ENCODE measurements at places on chromosomes 16 and 17.

DNA sequence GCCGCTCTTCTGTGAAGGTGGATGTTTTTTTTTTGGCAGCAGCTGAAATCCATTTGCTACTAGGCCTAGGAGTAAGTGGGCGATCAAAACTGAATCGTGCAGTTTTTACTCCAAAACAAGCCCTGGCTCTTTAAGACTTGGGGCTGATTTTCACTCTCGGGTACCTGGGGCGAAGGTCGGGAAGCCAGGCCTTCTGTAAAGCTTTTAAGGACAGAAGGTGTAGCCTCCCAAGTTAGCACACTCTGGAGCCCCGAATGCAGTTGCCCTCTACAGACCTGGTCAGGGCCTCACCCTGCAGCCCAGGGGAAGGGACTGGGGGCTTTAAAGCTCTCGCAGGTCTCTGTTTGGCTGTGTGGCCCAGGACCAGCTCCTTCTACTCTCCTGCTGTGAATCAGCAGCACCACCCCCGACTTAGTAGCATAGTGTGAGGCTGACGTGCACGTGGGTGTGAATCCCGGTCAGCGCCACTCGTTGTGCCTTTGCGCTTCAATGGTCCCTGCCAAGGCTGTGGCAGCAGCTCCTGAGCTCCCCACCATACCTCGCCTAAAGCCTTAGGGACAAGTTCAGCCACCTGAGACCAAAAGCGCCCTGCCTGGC lies 49.9 kb downstream of the TMEM235 start:
- no peak for DNase-seq

DNA sequence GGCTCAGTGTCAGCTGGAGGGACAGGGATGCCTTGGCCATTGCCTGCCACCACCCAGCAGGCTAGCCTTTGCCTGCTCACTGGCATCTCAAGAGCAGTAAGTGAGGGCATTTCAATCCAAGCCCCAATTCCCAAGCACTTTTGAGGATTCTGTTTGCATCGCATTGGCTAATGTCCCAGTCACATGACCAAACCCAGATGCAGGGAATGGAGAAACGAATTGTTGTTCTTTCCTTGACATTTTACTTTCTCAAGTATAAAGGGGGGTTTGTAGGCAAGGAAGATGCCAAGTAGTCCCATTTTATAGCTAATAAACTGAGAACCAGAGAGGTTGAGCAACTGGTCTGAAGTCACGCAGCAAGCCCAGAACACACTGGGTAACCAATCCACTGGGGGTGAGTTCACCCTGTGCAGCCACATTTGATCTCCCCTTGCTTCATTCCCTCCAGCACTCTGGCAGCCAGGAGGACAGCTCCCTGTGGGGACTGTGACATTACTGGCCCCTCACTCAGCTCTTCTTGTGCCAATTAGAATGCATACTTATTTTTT lies 193.8 kb upstream of the CACNG3 start:
- DNase-seq, result no peak

GRCh38 chr16:27894386-27894785 lies 169.1 kb downstream of the GSG1L start:
- no peak for DNase-seq

GRCh38 chr17:39167476-39167875 lies 1.5 kb upstream of the ARL5C start:
- DNase-seq, result no peak

- DNase-seq, result no peak
These were observed 966 bp downstream of the MIEN1 start for GRCh38 chr17:39729280-39729851.

DNA sequence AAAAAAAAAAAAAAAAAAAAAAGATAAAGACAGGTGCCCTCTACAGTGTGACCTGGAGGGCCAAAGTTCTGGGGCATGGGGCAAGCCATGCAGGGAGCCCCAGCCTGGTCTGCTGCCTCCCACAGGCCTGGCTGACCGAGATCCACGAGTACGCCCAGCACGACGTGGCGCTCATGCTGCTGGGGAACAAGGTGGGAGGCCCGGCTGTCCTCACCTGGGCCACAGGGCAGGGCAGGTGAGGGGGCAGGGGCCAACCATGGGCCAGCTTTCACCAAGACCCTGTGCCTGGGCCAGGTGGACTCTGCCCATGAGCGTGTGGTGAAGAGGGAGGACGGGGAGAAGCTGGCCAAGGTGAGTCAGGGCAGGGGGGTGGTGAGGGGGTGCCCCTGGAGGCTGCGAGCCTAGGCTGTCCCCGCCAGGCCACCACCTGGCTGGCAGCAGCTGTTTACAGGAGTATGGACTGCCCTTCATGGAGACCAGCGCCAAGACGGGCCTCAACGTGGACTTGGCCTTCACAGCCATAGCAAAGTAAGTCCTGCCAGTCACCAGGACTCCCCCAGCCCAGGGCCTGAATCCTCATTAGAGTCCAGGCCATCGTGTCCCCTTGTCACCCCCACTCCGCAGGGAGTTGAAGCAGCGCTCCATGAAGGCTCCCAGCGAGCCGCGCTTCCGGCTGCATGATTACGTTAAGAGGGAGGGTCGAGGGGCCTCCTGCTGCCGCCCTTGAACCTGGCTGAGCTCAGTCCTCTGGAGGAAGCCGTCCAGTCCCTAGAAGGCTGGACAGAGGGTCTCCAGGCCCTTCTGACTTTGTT lies 2.7 kb upstream of the TRAF7 start:
- DNase-seq, result no peak

GRCh38 chr17:80008383-80008840 lies 27.3 kb downstream of the TBC1D16 start:
- peak; percentile 69 for DNase-seq

DNA sequence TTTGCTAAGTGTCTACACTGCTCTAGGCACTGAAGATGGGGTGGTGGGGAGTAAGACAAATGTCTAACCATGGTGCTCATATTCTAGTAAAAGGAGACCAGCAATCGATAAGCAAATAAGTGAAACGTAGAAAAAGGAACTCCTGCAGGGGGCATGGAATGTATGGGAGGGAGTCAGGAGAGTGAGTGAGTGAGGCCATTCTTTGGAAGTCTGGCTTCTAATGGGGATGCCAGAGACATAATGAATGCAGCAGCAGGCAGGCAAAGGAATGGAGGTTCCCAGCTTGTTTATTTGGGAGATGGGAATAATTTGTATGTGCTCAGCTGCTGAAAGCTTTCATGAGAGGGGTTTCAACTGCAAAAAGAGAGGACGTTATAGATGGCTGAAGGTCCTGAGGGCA lies 216.4 kb upstream of the DYNLRB2 start:
- no peak for DNase-seq

DNA sequence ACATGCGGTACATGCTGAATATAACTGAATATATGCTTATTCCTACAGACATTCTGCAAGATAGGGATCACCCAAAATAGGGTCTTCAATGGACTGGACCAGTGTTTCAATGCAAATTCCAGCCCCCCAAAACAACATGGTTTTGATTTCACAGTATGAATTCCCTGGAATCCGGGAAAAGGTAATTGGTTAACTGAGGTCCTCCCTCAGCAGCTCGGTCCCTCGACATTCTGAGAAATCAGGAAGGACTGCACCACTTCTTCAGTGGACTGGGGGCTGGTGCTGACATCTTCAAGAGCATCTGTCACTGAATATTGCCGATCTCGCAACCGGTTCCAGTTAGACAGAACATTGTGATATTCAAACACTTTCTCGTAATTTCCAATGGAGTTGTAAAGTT lies 25.1 kb downstream of the CHCT1 start:
- no peak for DNase-seq

GRCh38 chr17:79746889-79747507 lies 16.3 kb downstream of the ENPP7 start:
- DNase-seq, result no peak

GRCh38 chr17:3960764-3961163 lies 3.5 kb downstream of the ATP2A3 start:
- DNase-seq, result no peak

GRCh38 chr17:74407384-74407783 lies 24.5 kb upstream of the GPRC5C start:
- DNase-seq, result no peak

DNA sequence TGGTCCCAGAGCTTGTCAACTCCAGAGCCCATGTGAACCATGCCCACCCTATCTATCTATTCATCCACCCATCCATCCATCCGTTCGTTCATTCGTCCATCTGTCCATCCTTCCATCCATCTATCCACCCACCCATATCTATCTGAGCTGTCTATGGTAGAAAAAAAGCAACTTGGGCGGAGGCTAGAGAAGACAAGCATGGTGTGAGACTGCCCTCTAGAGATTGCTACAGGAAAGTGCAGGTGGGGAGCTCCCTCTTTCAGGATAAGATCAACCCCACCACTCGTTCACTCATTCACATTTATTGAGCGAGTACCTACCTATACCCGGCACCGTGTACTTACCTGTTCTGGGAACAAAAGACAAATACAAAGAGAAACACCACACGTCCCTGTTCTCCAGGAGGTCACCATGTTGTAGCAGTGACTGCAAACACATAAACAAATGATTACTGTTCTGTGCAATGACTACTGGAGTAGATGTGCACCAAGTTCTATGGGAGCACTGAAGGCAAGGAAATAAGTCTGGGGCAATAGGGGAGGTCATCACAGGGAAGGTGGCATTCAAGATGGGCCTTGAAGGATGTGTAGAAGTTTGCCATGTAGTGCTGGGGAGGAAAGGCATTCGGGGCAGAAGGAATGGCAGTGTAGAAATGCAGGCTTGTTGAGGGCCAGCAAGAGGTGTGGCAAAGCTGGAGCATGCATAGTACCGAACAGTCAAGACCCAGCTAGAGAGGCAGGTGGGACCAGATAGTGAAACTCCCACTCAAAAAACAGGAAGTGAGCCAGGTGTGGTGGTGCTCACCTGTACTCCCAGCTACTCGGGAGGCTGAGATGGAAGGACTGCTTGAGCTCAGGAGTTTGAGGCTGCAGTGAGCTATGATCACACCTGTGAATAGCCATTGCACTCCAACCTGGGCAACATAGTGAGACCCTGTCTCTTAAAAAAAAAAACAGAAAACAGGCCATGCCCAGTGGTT lies 13.4 kb upstream of the ATP5MC1 start:
- DNase-seq, result peak; percentile 81

DNA sequence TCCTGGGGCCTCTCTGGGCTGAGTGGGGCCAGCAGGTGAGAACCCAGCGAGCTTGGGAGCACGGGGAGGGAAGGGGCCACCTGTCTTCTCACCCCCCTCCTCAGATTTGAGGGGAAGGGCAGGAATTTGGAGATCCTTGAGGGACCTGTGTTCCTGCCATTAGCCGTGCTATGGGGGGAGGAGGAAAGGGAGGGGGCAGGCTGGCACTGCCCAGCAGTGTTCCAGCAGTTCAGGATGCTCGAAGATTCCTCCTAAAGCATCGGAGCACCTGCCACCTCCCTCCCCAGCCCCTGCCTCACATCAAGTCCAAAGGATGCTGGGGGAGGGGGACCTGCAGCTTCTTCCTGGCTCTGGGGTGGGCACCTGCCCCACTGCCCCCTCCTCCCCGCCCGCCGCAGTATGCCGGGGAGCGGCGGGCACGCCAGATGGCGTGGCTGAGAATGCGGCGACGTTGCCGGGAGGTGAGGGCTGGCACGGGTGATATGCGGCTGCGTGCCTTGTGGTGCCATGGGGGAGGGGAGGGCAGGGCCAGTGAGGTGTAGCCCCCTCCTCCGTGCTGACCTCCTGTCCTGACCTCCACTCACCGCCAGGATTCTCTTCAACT lies 4.7 kb upstream of the NEUROD2 start:
- no peak for DNase-seq

DNA sequence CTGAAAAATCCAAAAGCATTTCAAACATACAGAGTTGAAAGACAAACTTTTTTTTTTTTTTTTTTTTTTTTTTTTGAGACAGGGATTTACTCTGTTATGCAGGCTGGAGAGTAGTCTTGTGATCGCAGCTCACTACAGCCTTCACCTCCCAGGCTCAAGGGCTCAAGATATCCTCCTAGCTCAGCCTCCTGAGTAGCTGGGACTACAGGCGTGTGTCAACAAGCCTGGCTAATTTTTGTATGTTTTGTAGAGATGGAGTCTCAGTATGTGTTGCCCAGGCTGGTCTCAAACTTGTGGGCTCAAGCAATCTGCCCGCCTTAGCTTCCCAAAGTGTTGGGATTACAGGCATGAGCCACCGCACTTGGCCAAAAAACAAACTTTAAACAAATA lies 64.2 kb upstream of the KIFC3 start:
- DNase-seq, result no peak

DNA sequence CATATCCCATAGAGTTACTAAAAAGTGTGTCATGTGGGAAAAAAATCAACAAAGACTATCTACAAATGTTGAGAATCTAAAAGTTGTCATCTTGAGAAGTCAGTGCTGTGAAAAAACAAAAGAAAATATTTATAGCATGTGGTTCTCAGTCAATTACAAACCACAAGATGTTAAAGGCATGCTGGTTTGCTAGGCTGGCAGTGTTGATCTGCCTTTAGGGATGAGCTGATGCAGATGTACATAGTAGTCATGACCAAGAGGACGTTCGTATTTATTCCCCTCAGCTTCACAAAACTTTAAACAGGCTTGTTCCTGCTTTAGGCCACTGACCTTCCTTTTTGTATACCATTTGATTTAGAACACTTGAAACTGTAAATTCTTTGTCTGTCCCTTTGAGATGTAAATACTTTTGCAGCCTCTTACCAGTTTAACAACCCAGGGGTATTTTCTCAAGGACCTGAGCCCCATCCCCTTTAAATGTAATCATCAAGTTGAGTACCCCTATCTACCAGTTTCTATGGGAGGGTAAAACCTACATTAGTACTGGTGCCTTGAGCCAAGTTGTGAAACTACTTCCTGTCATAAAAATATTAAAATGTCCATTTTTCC lies 446.6 kb downstream of the KCNJ18 start:
- peak; percentile 12 for DNase-seq

- DNase-seq, result no peak
These were observed 11.2 kb downstream of the CASC3 start for GRCh38 chr17:40151414-40151963.

GRCh38 chr17:913207-913606 lies 66.4 kb downstream of the NXN start:
- no peak for DNase-seq

DNA sequence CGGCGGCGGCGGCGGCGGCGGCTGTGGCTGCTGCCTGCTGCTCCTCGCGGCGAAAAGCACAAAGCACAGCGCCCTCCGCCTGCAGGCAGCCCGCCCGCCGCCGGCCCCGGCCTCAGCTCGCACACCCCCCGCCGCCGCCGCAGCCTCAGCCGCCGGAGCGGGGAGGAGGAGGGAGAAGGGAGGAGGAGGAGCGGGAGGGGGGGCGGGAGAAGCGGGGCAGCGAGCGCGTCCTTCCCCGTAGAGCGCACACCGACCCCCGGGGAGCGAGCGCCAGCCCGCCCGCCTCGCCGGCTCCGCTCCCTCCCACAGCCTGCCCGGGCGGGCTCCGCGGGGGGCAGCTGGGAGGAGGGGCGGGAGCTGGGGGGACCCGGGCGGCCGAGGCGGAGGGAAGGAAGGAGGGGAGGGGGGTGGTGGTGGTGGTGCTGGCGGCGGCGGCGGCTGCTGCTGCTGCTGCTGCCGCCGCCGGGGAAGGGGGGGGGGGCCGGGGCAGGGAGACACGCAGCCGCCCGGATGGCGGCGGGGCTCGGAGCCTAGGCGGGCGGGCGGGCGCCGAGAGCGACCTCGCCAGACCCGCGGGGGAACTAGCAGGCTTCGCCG lies at the start of gene UBTF:
UBTF (minus strand) TSS at position 60 of the 597 bp plus-strand sequence. CDS start 1,446 bp downstream, outside the sequence.
- peak; percentile 66 for DNase-seq

DNA sequence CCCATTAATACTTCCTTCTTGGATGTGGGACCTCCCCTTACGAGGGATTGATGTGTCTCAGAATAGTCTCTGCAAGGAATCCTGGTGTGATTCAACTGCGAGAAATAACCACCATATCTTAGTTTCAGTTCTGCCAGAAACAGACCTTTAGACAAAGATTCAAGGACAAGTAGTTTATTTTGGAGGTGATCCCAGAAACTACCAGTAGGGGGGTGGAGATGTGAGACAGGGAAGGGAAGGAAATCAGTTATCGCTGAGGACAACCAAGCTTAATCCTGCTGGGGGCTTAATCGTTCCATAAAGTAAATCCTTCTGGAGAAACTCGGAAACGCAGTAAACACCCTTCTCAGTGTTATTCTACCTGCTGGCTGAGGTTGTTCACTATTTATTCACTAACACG lies 5.0 kb upstream of the SDR42E1 start:
- DNase-seq, result peak; percentile 24

All from mesenchymal stem cell (in vitro differentiated cells and primary cell).